ENCODE measurements at places on chromosomes 6 and 20.

DNA sequence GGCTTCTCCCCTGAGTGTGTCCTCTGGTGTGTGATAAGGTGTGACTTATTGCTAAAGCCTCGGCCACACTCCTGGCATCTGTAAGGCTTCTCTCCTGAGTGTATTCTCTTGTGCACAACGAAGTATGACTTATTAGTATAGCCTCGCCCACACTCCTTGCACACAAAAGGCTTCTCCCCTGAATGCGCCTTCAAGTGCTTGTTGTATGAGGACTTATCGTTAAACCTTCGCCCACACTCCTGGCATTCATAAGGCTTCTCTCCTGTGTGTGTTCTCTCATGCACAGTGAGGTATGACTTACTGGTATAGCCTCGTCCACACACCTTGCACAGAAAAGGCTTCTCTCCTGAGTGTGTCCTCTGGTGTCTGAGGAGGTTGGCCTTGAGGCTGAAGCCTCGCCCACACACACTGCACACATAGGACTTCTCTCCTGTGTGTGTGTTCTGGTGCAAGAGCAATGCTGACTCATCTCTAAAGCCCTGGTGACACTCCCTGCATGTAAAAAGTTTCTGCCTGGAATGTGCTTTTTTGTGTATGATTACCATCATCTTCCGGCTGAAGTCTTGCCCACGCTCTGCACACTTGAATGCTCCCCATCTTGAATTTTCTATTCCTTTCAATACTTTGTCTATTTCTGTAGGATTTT, 20.4 kb downstream of the ZNF337 start:
- no peak for DNase-seq

- no peak for DNase-seq
Observed at GRCh38 chr6:121510568-121511177, 75.2 kb downstream of the GJA1 start.

DNA sequence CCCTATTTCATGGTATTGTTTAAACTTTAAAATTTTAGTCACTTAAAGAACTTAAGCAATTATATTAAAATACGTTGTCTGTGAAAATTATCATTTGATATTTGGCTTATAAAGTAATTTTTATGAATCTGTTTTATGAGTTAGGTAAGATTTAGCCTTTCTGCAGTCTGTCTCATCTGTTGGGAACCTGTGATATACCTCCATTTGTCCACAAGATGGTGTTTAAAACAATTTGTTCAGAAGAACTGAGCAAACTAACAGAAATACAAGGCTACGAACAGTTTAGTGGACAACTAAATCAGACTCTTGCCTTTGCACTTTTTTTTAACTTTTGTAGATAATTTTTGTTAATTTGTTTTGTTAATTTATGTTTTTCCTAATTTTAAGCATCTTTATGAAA, 92.4 kb downstream of the COL9A1 start:
- DNase-seq = no peak

DNA sequence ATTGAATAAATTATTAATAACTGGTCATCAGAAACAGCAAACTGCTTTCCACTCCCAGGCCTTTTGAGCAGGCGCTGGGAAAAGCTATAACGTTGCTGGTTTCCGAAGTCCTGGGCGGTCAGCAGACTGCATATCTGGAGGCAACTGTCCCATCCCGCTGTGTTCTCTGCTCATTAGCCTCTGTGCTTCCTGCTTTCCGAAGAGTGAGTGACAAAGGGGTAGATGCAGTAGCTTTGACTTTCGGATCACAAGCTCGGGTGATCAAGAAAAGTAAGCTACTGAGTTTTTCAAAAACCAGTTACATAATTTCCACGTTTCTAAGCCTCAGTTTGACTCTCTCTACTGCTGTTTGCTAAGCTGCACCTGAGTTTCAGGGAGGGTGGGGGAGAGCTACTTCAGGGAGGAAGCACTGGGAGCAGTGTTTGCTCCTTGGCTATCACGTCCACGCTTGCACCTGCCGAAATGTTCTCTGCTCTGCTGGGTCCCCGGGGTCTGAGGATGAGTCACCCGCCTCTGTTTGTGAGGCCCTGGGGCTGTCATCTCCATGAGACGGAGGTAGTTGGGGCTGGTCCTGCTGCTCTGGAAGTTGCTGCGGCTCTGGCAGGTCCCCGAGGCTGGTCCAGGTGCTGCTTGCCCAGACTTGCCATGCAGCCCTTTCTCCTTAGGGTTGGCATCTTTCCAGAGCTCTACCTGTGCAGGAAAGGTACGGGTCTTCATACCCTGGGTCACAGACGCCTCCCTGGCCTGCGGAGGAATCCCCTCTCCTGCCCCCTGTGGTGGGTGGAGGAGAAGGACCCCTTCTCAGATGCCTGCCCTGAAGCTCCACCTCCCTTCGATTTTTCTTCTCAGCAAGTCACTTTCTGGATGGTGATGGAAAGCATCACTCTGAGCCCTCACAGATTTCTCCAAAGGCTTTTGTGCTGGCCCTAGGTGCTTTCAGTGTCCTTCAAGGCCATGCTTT, 220.0 kb downstream of the QKI start:
- no peak for DNase-seq

- no peak for DNase-seq
Observed at GRCh38 chr6:104118274-104118673, 741.4 kb downstream of the HACE1 start.

- DNase-seq = no peak
Observed at GRCh38 chr6:49713346-49713745, at the start of gene CRISP2. Gene CRISP2 (minus strand): TSS chr6:49713543. CDS start chr6:49709196, 4,347 bp downstream.

DNA sequence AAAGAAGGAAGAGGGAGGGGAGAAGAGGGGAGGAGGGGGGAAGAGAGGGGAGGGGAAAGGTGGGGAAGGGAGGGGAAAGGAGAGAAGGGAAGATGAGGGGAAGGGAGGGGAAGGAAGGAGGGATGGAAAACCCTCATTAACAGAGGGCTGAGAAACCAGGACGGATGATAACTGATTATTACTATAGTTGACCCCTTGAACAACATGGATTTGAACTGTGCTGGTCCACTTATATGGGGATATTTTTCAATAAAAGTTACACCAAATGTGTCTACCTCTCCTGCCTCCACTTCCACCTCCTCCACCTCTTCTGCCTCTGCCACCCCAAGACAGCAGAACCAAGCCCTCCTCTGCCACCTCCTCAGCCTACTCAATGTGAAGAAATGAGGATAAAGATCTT, 184.1 kb upstream of the ARID1B start:
- no peak for DNase-seq

DNA sequence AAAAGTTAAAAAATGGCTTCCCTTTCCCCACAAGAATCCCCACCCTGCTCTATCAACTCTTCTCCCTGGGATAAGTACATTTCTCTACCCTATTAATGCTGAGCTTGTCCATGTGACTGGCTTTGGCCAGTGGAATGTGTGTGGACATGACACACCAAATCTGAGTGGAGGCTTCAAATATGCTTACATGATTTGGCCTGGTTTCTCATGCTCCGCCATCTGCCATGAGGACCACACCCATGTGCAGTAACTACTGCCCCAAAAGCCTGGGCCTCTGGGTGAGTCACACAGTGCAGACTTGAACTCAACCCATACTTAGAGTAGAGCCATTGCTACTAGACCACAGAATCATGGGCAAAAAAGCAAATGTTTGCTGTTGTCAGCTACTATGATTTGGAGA, 65.4 kb downstream of the PRND start:
- DNase-seq = no peak

DNA sequence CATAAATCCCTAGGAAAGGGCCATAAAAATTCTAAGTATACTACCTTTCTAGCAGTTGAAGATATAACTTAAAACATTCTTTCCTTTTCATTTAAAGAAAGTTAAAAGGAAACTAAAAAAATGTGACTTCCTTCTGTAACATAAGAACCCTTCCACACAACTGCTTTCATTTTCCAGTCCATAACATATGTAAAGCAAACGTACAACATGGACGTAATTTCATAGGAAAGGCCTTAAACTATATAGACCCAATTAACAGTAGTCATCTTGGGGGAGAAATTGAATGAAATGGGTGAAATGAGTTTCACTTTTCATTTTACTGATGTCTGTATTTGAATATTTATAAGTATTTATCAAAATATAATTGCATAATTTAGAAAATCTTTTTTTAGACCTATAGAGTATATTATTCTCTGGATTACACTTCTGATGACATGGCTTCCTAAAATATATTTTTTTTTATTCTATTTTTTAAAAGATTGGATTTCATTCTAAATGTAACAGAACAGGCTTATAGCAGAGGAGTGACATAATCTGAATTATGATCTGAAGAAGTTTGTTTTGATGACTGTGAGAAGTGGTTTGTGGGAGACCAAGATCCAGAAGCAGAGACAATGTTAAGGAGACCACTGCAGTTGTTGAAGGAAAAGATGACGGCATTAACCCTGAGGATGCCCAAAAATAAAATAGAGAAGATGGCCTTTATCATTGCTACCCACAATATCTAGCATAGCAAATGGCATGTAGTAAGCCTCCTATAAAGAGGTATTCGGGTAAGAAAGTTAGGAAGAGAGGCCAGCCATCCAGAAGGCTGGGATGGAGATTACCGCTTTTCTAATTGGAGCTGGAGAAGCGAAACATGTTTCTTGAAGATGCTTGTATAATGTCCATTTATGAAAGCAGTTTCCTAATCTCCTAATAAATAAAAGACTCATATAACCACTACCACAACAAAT, 260.4 kb downstream of the PTPRK start:
- no peak for DNase-seq

GRCh38 chr6:163405412-163406309, 8.9 kb upstream of the QKI start:
- DNase-seq = no peak

GRCh38 chr20:14210146-14210545, 127.3 kb downstream of the FLRT3 start:
- DNase-seq = no peak

GRCh38 chr6:134740027-134740373, 209.9 kb downstream of the ALDH8A1 start:
- no peak for DNase-seq

DNA sequence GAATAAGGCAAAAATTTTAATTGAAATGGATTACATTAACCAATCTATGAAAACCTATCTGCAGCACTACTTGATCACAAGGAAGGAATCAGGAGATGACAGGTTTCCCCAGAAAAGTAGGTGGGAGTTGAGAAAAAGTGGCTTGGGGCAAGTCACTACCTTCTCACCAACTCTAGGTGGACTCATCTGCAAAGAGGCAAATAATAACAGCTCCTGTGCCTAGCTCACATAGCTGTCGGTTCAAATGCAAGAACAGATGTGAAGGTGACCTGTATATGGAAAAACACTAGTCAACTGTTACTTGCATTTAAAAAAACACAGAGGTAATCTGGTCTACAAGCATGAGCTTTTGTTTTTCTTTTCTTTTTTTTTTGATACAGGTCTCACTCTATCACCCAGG, 67.2 kb downstream of the POPDC3 start:
- no peak for DNase-seq

DNA sequence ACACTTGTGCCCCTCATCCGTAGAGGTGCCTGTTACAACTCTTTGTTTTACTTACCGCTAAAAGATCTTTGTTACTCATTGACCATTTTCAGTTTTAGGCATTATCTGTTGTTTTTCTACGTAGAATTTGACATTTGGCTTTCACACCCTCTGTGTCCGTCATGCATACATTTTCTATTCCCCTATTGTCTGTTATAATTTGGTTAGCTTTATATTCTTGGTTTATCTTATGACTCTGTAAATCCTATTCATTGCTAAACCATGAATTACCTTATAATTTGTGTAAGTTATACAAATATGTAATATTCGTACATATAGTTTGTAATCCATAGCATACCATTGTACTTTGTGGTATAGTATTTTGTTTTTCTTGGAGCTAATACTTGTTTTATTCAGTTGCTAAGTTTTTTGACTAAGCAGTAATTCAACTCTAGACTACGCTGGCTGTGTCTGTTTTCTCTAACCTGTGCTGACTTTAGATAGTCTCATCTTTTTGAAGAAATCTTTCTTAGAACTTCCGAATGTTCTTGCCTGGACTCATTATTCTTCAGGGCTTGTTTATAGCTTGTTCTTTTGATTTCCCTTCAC, 21.8 kb downstream of the CDC5L start:
- DNase-seq = no peak

DNA sequence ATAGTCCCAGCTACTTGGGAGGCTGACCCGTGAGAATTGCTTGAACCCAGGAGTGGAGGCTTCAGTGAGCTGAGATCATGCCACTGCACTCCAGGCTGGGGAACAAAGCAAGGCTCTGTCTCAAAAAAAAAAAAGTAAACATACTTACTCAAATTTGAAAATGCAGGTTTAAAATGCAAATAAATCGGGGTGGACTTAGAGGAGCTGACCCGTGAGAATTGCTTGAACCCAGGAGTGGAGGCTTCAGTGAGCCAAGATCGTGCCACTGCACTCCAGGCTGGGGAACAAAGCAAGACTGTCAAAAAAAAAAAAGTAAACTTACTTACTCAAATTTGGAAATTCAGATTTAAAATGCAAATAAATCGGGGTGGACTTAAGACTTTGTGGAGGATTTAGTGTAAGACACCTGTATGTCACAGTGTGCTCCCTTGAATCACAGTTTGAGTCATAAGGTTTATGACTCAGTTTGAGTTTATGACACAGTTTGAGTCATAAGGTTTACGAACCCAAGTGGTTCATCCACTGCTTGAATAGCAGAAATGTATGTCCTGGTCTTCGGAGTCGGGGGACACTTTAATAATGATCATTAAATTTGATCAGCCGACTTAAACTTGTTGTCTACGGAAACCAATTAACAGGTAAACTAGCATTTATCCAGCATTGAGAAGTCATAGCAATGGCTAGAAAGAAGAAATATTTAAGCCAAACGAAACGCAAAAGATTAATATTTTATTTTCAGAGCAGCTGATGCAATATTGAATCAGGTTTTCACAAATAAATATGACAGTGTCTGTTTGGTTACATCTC, 6.8 kb upstream of the MRPS10 start:
- DNase-seq = no peak

GRCh38 chr6:56932910-56933477, 21.9 kb upstream of the BEND6 start:
- DNase-seq = no peak

DNA sequence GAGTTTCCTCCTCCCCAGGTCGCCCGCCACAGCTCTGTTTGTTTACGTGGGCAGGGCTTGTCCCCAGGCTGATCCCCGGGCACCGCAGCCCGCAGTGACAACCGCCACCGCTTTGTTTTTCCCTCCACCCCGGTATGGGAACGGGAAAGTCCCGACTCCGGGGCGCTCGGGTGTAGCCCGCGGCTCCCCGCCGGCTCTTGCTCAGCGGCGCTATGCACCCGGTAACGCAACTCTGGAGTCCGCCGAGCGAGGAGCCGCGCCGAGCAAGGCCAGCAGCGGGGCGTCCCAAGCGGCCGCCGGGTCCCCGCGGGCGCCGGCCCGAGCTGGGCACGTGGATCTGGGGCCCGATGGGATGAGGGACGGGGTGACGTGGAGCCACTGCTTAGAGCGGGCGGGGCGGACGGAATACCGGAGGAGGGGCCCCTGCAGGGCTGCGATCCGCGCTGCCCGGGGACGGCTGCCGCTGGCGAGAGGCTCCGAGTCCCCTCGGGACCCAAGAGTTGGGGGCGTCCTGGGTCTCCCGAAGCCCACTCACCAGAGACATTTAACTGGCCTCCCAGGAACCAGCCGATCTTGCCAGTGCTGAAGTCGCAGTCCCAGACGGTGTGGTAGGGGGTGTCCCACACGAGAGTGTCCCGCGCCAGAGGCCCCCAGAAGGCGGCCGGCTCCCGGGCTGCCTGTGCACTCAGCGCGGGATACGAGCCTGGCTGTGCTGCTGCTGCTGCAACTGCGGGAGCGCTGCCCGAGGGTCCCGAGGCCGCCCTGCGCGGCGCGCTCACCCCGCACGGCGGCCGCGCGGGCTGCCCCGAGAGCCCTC, 497 bp downstream of the ACSS1 start:
- peak; percentile 55 for DNase-seq

All from muscle of arm (tissue), 14 donors.